IMR-90 (cell line): ENCODE measurements at places on chromosomes 7 and 10. TPM values are rescaled to one million over a fixed set of nuclear protein-coding genes. Genes with fewer than 3 reads are reported as not detected.

GRCh38 chr10:101228153-101228965, 904 bp downstream of the LBX1 start:
- no peak for DNase-seq
- H3K36me3 ChIP-seq: no peaks in the 10 kb centered on the region
- no peak overlapping the region for H3K27ac ChIP-seq
- no peaks in the 10 kb centered on the region for H3K4me1 ChIP-seq

DNA sequence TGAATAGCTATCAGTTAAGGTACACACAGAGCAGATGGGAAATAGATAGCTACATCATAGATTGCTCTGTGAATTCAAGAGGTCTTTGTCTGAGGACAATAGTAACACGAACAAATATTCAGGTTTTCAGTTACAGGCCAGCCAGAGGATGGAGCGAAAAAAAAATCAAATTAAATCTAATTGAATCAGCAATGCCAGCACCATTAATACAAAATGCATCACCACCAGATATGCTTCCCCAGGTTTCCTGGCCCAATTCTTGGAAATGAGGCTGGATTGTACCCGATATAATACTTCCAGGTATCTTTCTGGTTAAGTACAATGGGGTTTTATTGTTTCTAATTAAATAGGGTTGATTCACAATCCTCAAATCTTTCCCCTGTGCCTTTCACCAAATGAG, 975.8 kb upstream of the AUTS2 start:
- H3K4me1 ChIP-seq: no peaks in the 10 kb centered on the region
- H3K27me3 ChIP-seq: no peaks in the 10 kb centered on the region
- no peak overlapping the region for H3K27ac ChIP-seq
- no peak overlapping the region for H3K4me3 ChIP-seq
- no peak for DNase-seq

GRCh38 chr7:87712571-87712970, 84.4 kb downstream of the RUNDC3B start:
- H3K27ac ChIP-seq: no peak overlapping the region
- peak; percentile 15 for DNase-seq
- no peaks in the 10 kb centered on the region for H3K36me3 ChIP-seq
- H3K27me3 ChIP-seq: no peaks in the 10 kb centered on the region

The FKBP6 gene
- not detected in 2 replicates for total RNA-seq
